ENCODE measurements at places on chromosomes 2 and 18. TPM values are rescaled to one million over a fixed set of nuclear protein-coding genes. Genes with fewer than 3 reads are reported as not detected.

GRCh38 chr2:127575941-127576432, 40.5 kb downstream of the MYO7B start:
- DNase-seq: no peak

DNA sequence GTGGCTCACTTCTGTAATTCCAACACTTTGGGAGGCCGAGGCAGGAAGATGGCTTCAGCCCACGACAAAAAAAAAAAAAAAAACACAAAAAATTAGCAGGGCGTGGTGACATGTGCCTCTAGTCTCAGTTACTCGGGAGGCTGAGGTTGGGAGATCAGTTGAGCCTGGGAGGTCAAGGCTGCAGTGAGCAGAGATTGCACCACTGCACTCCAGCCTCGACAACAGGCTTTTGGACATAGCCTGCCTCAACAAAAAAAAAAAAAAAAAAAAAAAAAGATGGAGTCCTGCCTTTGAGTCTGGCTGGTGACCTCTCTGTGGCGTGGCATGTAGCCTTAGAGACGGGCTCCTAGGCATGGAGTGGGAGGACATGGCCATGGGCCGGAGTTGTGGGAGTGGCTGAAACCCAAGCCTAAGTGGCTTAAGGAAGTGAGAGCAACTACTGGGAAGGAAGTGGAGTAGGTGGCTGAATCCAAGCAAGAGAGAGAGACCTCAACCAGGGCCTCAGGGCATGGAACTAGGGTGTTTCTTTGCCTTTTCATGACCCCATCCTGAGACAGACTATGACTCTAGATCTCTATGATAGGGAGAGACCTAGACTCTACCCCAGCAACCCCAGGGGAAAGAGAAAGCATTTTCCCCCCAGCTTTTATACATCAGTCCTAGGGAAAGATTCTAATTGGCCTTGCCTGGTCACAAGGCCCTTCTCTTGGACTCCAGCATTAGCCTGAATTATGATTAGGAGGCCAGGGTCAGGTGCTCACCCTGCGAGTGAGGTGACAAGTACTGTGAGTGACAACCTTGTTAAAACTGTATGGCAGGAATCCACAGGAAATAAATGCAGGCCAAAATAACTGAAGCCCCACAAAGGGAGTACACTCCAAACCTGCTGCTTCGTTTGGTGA, 34.2 kb downstream of the NPAS2 start:
- DNase-seq: no peak

GRCh38 chr2:127599211-127599610, 46.7 kb upstream of the GPR17 start:
- no peak for DNase-seq

DNA sequence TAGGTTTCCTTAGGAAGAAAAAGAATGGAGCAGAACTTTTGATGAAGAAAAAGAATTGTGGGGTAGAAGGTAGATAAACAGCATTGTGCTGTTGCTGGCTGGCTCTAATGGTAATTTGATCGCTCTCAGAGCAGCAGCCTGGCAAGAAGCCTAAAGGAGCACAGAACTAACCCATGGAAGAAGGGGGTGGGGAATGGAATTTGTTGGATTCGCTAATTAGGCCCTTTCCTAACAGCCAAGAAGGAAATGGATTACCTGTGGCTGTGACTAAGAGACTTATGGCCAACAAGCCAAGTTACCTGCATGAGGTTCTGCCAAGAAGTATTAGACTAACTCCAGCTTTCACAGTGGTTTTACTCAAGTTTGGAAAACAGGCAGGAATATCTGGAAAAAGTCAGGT, 210.6 kb downstream of the IKZF2 start:
- DNase-seq: peak; percentile 15

The GPR45 gene
- total RNA-seq: not detected

The MYO7B gene
- not detected for total RNA-seq
